Sigmoid colon (tissue), 7 donors: ENCODE measurements at places on chromosomes 5 and 9. TPM values are rescaled to one million over a fixed set of nuclear protein-coding genes. Genes with fewer than 3 reads are reported as not detected.

Gene SLC12A7
- 12.5 TPM for total RNA-seq

Gene C5orf58
- total RNA-seq: not detected

Gene FGF10
- total RNA-seq: 25.8 TPM

DNA sequence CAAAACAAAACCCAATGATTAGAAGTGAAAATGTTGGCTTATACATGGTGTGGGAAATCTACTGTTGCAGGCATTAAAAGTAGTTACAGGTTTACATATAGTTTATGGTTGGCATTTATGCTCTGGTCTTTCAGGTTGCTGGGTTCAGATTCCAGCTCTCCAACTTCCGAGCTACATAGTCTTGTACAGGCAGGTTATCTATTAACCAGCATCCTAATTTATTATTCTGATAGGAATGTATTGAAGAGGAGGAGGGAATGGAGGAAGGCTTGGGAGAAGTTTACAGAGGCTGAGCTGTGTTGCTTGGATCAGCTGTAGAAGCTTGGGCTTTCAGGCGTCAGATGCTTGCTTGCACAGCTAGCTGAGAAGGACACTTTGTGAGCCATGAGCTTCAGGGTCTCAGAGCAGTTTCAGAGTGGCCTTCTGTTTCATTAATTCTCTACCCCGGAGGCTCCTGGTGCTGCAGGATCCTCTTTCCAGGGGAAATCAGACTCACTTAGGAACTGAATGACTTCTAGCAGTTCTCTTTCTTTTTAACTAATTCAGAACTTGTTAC lies 11.7 kb upstream of the ERBIN start:
- H3K4me3 ChIP-seq: no peak overlapping the region
- no peak overlapping the region for H3K27ac ChIP-seq
- DNase-seq: no peak
- H3K36me3 ChIP-seq: no peaks in the 10 kb centered on the region
- no peaks in the 10 kb centered on the region for H3K4me1 ChIP-seq
- no peaks in the 10 kb centered on the region for H3K27me3 ChIP-seq

- peaks cover 46% of the 10 kb centered on the region for H3K27me3 ChIP-seq
- DNase-seq: no peak
- no peak overlapping the region for H3K4me3 ChIP-seq
- no peak overlapping the region for H3K27ac ChIP-seq
Observed at GRCh38 chr9:21996438-21996837, 1.8 kb downstream of the CDKN2B-AS1 start.

GRCh38 chr9:105328872-105329718 lies 84.6 kb downstream of the SLC44A1 start:
- H3K27me3 ChIP-seq: no peaks in the 10 kb centered on the region
- H3K36me3 ChIP-seq: no peaks in the 10 kb centered on the region
- H3K27ac ChIP-seq: no peak overlapping the region
- H3K4me3 ChIP-seq: no peak overlapping the region
- no peak for DNase-seq

GRCh38 chr9:133968428-133968827 lies 23.7 kb downstream of the VAV2 start:
- H3K27ac ChIP-seq: no peak overlapping the region

DNA sequence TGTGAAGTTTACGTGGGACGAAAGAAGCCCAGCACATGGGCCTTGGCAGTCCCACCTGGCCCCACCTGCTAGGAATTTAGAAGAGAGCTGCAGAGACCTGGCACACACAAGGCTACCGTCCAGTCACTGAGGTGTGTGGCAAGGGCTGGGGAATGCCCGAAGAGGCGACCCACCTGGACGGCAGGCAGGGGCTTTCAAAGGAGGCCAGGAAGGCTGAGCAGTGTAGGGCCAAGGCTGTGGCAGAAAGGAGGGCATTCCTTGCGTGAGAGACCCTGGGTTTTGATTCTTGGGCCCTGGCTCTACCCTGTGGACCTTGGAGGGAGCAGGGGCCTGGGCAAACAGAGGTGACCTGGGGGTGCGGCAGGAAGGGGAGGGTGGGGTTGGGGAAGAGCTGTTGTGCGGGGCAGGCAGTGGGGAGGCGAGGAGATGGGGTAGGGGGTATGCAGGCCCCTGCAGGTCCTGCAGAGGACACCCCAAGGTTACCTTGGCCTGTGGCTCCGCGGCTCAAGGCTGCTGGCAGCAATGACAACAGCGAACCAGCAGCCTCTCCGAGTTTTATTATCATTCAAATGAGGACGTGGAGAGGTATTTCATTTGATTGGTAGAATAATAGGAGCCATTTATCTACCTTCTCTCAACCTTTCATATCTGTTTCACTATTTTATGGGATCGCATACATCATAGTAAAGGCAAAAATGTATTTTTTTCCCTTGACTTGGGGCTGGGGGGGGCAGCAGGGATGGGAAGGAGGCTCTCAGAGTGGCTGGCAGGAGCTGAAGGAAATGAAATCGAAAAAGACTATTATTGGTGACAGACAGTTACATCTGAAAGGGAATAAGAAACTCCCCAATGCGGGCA lies 24.8 kb downstream of the TSPAN17 start:
- H3K36me3 ChIP-seq: no peaks in the 10 kb centered on the region
- H3K4me3 ChIP-seq: no peak overlapping the region
- H3K27ac ChIP-seq: no peak overlapping the region
- H3K27me3 ChIP-seq: peaks cover 29% of the 10 kb centered on the region

DNA sequence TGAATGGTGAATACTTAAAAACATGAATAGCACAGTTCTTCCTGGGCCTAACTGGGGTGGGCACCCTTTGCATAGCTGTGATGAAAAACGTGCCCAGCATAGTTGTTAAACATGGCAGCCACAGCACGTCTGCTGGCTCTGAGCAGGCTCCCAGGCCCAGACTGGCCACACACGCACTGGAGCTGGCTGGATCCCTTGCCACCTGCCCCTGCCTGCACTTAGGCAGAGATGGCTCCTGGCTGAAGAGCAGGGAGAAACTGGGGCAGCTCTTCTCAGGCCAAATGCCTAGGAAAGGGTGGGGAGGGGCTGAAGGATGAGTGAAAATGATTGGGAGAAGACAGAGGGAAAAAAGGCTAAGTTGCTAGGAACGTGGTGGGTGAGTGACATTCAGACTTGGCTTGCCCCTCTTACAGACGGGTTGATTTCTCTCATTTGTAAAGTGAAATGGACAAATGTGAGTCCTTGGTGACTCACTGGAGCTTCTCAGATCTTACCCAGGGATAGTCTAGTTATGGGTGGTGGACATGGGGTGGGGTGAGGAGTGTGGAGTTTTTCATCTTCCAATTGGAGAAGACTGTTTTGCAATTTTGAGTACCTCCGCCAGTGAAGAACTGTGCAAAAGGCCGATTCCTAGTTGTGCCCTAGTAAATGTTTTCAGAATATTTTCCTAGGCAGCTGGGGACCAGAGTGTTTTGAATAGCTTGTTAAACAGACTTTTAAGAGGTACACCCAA lies 42.4 kb downstream of the TRIO start:
- no peak overlapping the region for H3K4me3 ChIP-seq
- no peaks in the 10 kb centered on the region for H3K36me3 ChIP-seq
- no peak for DNase-seq
- peak overlapping the region; percentile 86 for H3K27ac ChIP-seq
- H3K4me1 ChIP-seq: no peaks in the 10 kb centered on the region
- H3K27me3 ChIP-seq: no peaks in the 10 kb centered on the region

- no peak for DNase-seq
- no peaks in the 10 kb centered on the region for H3K27me3 ChIP-seq
- H3K4me1 ChIP-seq: no peaks in the 10 kb centered on the region
- peak overlapping the region; percentile 15 for H3K27ac ChIP-seq
Observed at GRCh38 chr5:90878549-90879196, 320.1 kb downstream of the ADGRV1 start.

DNA sequence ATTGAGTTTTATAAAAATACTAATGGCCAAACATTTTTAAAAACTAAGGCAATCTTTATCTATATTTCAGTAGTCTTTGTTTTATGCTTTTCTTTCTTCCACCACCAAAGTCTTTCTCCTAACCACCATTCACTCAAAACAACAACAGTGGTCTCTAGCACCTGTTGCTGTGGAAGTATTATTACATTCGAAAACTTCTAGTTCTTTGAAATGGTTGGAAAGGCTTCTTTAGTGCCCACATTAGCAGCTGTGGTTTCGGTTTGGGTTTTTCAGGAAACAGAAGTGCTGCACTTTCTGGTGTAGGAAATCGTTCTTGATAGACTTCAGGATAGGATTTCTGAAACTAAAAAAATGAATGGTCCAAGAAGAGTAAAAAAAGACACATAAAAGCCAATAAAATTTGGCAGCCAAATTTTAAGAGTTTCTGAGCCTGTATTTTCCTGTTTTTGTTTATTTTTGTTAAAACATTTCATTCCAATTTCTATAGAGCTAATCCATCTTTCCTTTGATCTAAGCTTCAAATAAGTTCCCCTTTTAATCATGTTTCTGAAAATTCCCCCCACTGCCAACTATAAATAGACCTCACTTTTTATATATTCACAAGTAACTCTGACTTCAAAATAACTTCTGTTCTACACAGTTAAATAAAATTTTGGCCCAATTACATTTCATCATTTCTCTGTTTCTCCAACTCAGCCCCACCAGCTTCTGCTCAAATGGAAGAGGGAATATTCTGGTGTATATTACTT lies 102.2 kb downstream of the DEPDC1B start:
- H3K27ac ChIP-seq: no peak overlapping the region
- H3K27me3 ChIP-seq: no peaks in the 10 kb centered on the region
- H3K36me3 ChIP-seq: no peaks in the 10 kb centered on the region
- DNase-seq: no peak

- peaks cover 37% of the 10 kb centered on the region for H3K27me3 ChIP-seq
- H3K4me1 ChIP-seq: peaks cover 16% of the 10 kb centered on the region
- H3K36me3 ChIP-seq: no peaks in the 10 kb centered on the region
- no peak overlapping the region for H3K4me3 ChIP-seq
- peak overlapping the region; percentile 81 for H3K27ac ChIP-seq
Observed at GRCh38 chr5:159094745-159095144, 5.0 kb downstream of the EBF1 start.

GRCh38 chr5:179237770-179238627 lies 107.3 kb downstream of the ADAMTS2 start:
- peak; percentile 32 for DNase-seq
- no peaks in the 10 kb centered on the region for H3K4me1 ChIP-seq
- H3K27me3 ChIP-seq: no peaks in the 10 kb centered on the region
- no peak overlapping the region for H3K4me3 ChIP-seq

- no peak overlapping the region for H3K27ac ChIP-seq
- H3K36me3 ChIP-seq: no peaks in the 10 kb centered on the region
- H3K4me3 ChIP-seq: no peak overlapping the region
- no peak for DNase-seq
Observed at GRCh38 chr5:142767911-142768310, 2.3 kb upstream of the ARHGAP26 start.

DNA sequence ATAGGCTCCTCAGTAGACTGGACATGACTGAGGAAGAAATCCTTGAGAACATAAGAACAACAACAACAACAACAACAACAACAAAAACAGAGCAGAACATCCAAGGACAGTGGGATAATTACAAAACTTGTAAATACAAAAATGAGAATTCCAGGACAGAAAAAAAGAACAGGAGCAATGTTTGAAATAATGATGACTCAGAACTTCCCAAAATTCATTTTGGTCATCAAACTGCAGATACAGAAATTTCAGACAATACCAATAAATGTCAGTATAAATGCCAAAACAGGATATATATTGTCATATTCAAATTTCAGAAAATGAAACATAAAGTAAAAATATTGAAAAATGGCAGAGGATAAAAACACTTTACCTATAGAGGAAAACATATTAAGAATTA lies 259.0 kb downstream of the TRIM36 start:
- no peak overlapping the region for H3K27ac ChIP-seq
- no peaks in the 10 kb centered on the region for H3K4me1 ChIP-seq
- H3K36me3 ChIP-seq: no peaks in the 10 kb centered on the region
- no peak for DNase-seq
- H3K27me3 ChIP-seq: no peaks in the 10 kb centered on the region
- no peak overlapping the region for H3K4me3 ChIP-seq

GRCh38 chr9:137781906-137782585 lies 95.5 kb upstream of the CACNA1B start:
- H3K36me3 ChIP-seq: peaks cover 37% of the 10 kb centered on the region
- no peaks in the 10 kb centered on the region for H3K4me1 ChIP-seq
- H3K27me3 ChIP-seq: no peaks in the 10 kb centered on the region
- H3K4me3 ChIP-seq: no peak overlapping the region
- H3K27ac ChIP-seq: no peak overlapping the region

DNA sequence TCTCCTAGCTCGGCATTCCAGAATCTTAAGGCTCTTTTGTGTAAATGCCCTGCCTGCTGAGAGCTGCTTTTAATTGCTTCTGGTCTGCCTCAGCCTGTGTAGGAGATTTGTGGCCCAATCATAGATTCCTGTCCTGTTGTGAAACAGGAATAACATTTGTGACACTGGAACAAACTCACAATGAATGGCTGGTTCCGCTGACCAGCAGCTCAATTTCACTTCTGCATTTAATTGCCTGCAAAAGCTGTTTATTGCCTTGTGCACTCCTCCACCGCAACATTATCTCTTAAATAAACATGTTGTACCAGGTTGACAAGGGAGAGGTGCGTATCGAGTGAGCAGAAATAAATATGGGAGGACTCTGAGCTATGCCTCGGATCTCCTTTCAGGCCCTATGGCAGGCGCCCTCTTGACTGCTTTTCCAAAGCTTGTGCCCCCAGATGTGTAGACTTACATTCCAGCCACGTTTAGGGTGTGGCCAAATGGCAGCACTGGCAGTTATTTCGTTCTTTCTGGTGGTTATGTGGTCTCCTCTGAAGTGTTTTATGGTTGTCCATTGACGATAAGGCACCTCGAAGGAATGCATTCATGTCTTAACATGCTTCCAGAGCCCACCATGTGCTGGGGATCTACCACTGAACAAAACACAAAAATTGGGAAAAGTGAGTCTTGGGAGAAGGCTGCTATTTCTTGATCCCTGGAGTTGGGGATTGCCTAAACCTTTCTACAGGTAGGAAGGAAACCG lies 58.1 kb downstream of the DMRT1 start:
- H3K36me3 ChIP-seq: no peaks in the 10 kb centered on the region
- peaks cover 51% of the 10 kb centered on the region for H3K27me3 ChIP-seq
- no peak for DNase-seq

GRCh38 chr9:125883565-125884217 lies 136.5 kb downstream of the PBX3 start:
- H3K4me1 ChIP-seq: peaks cover 68% of the 10 kb centered on the region
- DNase-seq: no peak
- no peaks in the 10 kb centered on the region for H3K36me3 ChIP-seq
- no peaks in the 10 kb centered on the region for H3K27me3 ChIP-seq
- H3K27ac ChIP-seq: peak overlapping the region; percentile 85
- no peak overlapping the region for H3K4me3 ChIP-seq

GRCh38 chr5:69105996-69106906 lies 12.4 kb downstream of the SLC30A5 start:
- H3K4me1 ChIP-seq: no peaks in the 10 kb centered on the region
- peaks cover 28% of the 10 kb centered on the region for H3K36me3 ChIP-seq
- no peaks in the 10 kb centered on the region for H3K27me3 ChIP-seq
- H3K27ac ChIP-seq: no peak overlapping the region
- no peak overlapping the region for H3K4me3 ChIP-seq
